CD4-positive, alpha-beta T cell treated with Interleukin-6 for 4 hours (primary cell): ENCODE measurements at places on chromosomes 5 and 9.

- DNase-seq = no peak
Observed at GRCh38 chr5:165055476-165055875, 1550.1 kb downstream of the MAT2B start.

GRCh38 chr5:153896701-153897100 lies 142.0 kb downstream of the FAM114A2 start:
- no peak for DNase-seq

DNA sequence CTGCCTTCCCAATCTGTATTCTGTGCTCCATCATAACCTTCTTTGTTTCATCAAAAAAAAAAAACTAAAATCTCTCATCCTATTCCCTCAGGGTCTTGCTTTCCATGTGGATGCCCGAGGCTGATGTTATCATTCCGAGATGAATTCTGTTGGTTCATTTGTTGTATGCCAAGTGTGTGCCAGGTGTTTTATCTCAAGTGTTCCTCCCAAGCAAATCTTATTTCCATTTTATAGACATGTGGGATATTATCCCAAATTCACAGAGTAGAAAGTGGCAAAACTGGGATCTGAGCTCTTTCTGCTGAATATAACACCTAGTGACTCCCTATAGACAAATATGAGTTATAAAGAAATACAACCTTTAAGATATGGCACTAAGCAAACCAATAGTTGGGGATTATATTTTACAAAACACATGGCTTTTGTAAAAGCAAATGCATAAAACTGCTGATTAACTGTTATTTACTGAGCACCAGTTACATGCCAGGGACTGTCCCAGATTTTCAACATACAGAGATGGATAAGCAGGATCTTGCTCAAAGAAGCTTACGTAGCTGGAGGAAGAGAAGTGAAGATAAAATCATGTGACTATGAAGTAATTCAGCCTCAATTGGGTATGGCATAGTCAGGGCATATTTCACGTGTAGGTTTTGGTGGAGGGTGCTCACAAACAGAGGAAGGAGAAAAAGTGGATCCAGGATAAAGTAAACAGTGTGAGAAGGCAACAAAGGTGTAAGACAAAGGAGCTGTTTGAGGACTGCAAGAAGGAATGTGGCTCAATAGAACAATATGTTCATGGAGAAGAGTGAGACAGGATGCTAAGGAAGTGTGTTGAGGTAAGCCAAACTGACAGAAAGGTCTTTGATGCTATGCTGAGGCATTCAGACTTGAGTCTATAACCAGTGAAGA lies 143.3 kb upstream of the ADAMTSL1 start:
- DNase-seq = no peak

- no peak for DNase-seq
Observed at GRCh38 chr9:87635656-87636501, 90.0 kb upstream of the CTSL start.

DNA sequence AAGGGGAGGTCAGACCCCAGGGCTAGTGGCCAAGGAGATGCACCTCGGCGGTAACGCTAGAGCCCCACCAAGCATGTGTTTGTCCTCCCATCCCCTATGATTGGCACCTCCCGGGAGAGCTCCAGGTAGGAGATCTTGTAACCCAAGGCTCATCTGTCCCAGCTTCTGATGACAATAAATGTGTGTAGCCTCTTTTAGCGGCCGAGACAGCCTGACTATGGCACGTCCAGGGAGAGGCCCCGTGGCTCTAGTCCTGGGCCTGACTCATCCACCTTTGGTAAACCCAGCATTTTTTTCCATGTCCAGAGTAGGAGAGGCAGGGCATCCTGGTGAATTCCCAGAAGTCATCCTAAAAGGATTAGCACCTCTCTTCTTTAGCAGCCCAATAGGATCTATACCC lies 39.2 kb downstream of the IRF1 start:
- no peak for DNase-seq

DNA sequence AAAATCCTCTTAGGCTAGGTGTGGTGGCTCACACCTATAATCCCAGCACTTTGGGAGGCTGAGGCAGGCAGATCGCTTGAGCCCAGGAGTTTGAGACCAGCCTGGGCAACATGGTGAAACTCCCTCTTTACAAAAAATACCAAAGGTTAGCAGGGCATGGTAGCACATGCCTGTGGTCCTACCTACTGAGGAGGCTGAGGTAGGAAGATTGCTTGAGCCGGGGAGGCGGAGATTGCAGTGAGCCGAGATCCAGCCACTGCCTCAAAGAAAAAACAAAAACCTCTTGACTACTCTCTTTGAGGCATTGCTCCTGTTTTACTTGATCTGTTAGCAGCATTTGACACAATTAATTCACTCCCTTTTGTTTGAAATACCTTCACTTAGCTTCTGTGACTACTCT lies 20.7 kb downstream of the KIF2A start:
- DNase-seq = no peak

- no peak for DNase-seq
Observed at GRCh38 chr5:158086856-158087255, 227.9 kb upstream of the CLINT1 start.

DNA sequence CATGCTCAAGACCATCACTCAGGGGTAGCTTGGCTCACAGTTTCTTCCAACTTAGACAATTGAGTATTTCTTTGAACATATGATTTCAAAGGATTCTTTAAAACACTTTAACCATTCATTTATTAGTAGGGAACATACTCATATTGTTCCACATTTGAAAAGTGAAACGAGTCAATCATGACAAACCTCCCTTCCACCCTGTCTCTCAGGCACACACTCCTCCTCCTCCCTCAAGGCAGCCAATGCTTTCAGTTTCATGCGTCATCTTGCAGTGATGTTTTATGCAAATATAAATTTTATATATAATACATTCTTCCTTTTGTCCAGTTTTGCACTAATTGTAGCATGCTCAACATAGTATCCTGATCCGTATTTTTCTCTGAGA lies 126.0 kb upstream of the BOD1 start:
- no peak for DNase-seq

GRCh38 chr9:108521063-108521590 lies 334.7 kb downstream of the ACTL7B start:
- no peak for DNase-seq

DNA sequence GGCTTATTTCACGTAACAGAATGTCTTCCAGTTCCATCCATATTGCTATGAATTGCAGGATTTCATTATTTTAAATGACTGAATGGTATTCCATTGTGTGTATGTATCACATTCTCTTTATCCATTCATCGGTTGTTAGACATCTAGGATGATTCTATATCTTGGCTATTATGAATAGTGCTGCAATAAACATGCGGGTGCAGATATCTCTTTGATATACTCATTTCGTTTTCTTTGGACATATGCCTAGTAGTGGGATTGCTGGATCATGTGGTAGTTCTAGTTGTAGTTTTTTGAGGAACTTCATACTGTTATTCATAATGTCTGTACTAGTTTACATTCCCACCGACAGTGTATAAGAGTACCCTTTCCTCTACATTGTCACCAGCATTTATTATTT lies 460.5 kb downstream of the MAN2A1 start:
- DNase-seq = no peak

DNA sequence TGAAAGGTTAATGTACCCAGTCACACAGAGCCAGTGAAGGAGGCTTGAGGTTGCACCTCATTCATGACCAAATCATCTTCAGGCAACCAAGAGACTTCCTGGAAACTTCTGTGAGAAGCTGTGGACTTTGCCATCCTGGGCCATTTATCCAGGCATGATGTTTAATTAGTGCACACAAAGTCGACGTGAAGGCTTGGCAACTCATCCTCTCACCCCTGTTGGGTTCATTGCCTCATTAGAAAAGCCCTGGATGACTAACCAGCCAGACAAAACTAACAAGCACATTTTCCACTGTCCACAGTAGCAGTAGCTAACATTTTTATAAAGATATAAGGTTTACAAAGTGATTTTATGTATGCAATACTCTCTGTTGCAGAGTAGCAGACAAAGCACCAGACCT lies 65.7 kb upstream of the ZNF462 start:
- DNase-seq = no peak

DNA sequence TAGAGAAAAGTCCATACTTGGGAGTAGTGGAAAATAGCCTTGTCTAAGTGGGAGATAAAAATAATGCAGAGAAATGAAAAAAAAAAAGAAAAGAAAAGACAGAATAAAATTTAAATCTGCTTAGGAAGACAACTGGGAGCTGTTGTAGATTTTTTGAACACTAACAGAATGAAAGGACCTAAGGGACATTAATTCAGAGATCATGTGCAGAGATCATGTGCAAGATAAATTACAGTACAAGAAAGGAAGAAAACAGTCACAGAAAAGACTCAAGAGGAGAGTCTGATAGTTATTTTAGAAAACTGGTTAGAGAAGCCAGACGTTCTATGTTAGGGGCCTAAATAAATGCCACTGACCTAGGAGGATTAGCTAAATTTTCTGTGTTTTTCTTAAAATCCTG lies 1226.8 kb upstream of the NUDT12 start:
- DNase-seq = no peak

DNA sequence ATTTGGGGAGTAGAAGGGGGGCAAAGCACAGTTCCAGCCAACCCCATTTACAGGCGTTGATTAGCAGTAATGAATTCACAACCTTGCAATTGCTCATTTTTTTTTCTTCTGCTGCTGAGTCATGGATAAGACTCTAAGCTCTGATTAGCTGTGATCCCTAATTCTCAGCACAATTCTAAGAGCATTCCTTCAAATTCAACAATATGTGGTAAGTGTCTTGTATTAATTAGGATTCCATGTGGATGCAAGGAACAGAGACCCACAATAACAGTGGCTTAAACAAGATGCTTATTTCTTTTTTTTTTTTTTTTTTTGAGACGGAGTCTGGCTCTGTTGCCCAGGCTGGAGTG lies 133.4 kb downstream of the PALM2AKAP2 start:
- DNase-seq = no peak
